CD4-positive, alpha-beta T cell treated with Interleukin-15 for 1 hour (primary cell): ENCODE measurements at places on chromosomes 2 and 18.
A peak's percentile ranks its signal among the peaks of the same experiment; 100 is the strongest.

GRCh38 chr2:209872675-209873074 is 101.0 kb downstream of the UNC80 start:
- no peak for DNase-seq

DNA sequence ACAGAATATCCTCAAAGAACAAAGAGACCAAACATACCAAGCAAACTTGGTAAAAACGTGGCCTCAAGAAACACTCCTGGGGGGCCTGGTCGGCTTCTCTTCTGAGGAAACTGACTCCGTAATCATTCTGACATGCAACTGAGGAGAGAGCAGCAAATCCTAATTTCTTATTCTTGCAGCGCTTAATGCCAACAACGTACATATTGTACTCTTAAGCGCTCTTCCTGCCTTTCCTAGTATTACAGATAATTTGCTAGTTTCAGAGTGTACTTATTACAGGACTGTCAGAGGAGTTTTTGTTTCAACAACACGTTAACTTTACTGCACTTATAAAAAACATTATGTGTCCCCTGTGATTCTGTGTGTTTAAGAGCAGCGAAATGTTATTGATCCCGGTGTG is 64.9 kb downstream of the ZNF521 start:
- no peak for DNase-seq

DNA sequence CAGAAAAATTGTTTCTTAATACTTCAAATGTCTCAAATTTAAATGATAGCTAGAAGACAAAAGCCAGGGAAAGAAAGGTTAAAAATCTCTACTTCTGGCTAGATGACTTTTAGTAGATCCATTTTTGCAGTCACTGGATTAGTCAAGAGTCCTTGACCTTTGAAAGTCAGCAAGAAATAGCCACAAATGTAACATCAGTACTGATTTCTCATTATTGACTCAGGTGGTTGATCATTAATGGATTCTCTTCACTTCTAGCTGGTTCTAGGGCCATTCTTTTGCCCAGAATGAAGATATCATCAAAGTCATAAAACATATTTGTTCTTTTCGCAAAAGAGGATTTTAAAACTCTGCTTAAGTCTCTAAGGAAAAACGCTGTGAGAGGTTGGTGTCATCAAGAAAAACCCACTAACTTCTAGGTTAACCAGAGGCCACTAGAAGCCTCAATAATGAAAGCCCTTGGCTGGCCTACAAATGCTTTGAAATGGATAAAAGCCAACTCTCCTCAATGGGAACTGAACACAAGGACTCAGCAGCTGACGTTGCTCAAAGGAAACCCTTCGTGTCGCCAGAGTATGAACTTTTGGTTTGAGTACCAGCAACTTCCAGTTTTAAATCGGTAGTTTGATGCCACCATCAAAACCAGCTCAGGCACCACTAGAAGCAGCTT is 66.3 kb downstream of the IRS1 start:
- no peak for DNase-seq

- DNase-seq: peak; percentile 32
Observed at GRCh38 chr2:158457092-158457825, 507 bp downstream of the PKP4 start.

DNA sequence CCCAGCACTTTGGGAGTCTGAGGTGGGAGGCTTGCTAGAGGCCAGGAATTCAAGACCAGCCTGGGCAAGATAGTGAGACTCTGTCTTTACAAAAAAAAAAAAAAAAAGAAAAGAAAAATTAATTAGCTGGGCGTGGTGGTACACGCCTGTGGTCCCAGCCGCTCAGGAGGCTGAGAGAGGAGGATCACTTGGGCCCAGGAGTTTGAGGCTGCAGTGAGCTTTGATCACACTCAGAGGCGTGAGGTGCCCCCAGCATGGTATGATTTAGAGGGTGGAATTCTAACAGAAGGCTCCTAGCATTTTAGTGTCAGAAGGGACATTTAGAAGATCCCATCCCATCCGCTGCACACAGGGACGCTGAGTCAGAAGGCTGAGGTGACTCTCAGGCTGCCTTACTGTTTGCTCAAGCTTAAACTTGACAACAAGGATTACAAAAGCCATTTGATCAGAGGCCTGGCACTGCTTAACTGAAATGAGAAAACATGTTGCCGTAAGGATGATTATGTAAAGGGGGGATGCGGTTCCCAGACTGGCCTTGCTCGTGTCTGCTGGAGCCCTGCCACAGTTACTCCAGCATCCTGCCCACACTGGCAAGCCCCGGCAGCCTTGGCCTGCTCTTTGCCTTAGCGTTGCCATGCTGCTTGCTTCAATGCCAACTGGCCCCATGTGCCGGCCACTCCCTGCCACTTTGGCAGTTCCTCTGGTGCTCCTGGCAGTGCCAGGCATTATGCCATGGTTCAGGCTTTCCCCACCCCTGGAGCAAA is 45.6 kb upstream of the SLC1A4 start:
- no peak for DNase-seq

GRCh38 chr2:138433995-138434951 is 67.3 kb upstream of the SPOPL start:
- DNase-seq: no peak

DNA sequence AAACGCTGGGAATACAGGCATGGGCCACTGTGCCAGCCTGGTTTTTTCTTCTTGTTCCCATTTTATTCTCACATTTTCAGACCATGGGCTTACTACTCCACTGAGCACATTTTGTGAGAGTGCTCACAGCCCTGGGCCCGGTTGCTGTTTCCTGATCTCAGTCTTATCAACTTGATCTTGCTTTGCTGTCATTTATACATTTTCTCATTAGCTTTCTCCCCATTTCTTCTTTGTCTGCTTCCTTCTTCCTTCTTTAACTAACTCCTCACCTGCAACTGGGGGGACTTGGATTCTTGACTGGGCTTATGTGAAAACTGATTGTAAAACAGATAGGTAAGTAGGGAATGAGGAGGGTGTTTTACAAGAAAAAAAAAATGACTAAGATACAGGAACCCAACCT is 117.3 kb downstream of the PLB1 start:
- DNase-seq: no peak

DNA sequence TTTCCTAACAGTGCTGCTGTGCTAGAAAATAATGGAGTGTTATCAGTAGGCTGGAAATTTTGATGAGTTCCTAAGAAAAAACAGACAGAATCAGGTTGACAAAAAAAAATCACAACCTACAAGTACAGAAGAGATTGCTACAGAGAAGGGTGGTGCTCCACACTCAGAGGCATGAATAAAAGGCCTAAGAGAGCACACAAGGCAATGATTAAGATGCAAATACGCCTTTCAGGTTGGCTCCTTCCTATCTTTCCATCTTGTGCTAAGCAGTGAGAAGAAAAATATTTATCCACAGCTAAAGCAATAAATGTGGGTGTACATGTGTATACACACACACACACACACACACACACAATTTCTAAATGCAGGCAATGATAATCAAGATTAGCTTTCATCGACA is 130.6 kb upstream of the UBE2E3 start:
- no peak for DNase-seq

GRCh38 chr2:43402452-43402937 is 176.1 kb upstream of the ZFP36L2 start:
- DNase-seq: no peak

DNA sequence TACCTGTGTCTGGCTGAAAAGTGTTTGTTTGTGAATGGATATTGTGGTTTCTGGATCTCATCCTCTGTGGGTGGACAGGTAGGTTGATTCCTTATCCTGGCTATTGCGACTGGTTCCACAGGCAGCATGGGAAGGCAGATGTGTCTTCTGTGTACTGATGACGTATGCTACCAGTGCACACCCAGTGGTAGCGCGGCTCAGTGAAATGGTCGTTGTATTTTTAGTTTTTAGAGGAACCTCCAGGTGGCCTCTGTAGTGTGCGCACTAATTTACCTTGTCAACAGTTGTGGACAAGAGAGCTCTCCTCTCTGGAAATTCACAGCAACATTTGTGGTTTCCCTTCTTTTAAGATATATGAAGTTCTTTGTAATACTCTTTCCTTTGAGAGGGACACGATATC is 52.5 kb downstream of the CCDC74A start:
- no peak for DNase-seq

GRCh38 chr18:33205777-33206176 is 234.7 kb downstream of the CCDC178 start:
- no peak for DNase-seq

DNA sequence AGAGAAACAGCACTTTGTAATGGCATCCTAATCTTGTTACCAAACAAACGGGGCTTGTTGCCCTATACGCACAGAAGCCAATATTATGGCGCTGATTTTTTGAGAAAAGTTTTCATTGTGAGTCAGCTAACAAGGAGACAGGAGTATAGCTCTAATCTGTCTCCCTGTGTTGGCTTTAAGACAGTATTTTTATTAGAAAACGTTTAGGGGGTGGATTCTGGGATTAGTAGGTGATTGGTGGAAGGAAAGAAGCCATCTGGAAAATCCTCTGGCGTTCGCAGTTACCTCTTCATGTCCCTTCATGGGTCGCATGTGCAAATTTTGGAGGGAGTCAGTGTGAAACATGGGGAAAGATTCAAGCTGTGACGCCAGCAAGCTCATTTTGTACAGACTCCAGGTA is 698 bp upstream of the TMEM237 start:
- no peak for DNase-seq

- DNase-seq: no peak
Observed at GRCh38 chr2:148614322-148615049, 30.1 kb upstream of the EPC2 start.

GRCh38 chr2:177026956-177027355 is 185.6 kb upstream of the HNRNPA3 start:
- DNase-seq: no peak

- DNase-seq: no peak
Observed at GRCh38 chr2:114119862-114120261, 230.0 kb downstream of the ACTR3 start.

DNA sequence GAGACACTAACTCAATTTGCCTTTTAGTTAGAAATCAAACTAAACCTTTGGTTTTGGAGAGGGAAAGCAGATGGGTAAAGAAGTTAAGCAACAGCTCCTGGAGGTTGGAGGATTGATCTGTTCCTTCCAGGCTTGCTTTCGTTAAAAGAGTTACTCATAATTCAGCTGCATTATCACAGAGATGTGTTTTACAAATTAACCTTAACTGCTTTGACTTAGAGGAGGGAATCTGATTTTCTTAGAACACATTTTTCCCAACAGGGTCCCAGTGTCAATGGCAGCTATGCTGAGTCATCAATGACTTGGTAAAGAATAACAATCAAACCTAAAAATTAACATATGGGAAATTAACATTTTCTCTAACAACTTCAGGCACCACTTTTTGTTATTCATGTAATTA is 113.4 kb downstream of the COPS8 start:
- no peak for DNase-seq

DNA sequence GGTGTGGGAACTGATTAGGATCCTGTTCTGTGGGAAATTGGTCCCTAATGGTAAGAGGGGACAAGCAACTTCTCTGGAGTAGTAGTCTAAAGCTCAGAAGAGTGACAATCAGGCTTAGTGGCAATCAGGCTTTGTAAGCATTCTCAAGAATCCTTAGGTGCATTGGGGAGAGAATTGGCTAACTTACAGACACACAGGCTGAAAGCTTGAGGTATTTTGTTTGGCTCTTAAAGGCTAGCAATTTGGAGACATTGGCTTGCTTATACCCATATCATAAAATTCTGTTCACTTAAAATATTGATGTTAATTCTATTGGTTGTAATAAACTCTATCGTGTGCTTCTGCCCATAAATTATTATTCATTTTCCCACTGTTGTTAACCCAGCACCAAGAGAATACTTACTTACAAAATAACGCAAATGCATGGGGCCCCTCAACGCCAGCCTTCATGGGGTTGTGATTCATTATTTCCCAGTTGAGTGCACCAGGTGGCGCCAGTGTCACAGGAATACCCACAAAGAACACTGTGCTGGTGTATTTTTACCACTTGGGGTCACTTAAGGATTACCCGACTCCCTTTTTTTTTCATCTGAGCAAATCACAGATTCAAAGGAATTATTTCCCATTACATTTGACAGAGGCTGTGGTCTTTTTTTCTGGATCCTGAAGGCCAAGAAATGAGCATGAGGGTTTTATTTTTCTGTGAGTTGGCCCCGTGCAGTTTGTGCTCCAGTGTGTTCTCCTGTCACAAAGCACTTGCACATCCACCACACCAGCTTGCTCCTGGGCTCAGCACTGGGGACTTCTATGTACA is 45.5 kb downstream of the DDX1 start:
- DNase-seq: peak; percentile 45

GRCh38 chr18:78196280-78196679 is 783.3 kb upstream of the SALL3 start:
- no peak for DNase-seq

- DNase-seq: no peak
Observed at GRCh38 chr18:46222710-46223360, 118.7 kb downstream of the HAUS1 start.

GRCh38 chr18:63148449-63149301 is 170.9 kb downstream of the BCL2 start:
- DNase-seq: no peak

- DNase-seq: no peak
Observed at GRCh38 chr2:227153758-227154486, 10.1 kb downstream of the COL4A4 start.

- DNase-seq: no peak
Observed at GRCh38 chr2:55859875-55860274, 63.7 kb downstream of the EFEMP1 start.

GRCh38 chr2:70895998-70896764 is 39.5 kb upstream of the ATP6V1B1 start:
- DNase-seq: no peak

GRCh38 chr2:25309402-25309801 is 32.3 kb downstream of the DNMT3A start:
- peak; percentile 62 for DNase-seq

DNA sequence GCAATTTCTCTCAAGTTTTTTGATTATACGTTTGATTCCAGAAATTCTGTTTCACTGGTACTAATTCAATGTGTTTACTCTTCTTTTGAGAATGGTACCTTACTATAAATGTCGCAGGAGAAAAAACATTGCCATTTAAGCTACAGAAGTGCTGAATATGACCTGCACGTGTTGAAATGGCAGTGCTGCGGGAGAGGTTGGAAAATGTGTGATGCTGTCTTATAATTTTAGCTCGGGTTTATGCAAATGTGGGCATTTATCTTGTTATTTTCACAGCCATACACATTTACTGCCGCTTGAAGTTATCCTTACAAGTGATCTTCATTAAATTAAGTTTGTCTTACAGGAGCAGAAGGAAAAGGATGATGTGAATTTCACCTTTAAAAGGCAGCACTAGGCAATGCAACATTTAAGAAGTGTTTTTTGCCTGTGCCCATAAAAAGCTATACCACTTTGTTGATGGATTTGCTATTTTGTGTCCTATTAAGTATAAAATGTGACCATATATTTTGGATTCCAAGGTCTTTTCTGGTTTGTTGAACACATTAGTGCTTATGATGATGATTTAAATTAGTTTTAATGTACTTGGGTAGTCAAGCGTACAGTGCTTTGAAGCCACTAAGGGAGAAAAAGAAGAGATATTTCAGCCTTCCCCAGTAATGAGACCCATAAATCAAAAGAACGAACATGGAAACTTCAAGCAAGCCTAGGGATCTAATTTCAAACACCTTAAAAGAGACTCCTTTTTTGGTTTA is 112.1 kb downstream of the LTBP1 start:
- no peak for DNase-seq

DNA sequence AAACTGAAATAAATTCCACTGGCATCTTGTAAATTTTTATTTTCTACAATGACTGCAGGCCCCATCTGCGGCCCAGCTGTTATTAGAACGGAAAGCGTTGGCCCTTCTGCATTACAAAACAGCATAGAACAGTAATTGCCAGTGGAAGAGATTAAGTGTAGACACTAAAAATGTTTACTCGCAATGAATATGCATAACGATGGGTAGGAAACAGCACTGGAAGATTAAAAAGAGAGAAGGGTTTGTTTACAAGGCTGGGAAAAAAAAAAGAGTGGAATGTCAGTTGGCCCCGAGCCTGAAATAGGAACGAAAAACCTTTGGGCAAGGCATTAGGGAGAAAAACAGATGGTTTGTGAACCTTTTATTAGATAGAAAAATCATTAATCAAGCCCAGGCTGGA is 275.9 kb upstream of the TCF4 start:
- no peak for DNase-seq
